NCI-H1417 (cell line): ENCODE measurements at places on chromosomes 2 and 18.
A peak's percentile ranks its signal among the peaks of the same experiment; 100 is the strongest.

DNA sequence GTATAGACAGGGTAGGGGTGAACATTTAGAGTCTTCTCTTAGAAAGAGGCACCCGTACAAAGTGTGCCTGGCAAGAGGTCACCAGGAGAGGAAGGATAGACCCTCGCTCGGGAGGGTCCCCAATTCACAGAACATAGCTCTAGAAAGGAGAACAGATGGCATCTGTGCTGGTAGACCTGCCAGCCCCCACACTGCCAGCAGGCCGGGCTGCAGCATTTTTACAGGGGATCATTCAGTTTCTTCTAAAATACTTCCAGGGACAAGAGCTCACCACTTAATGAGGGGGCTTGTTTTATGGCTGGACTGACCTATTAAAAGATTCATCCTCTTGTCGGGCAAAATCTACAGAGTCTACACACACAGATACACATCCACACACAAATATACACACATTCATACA, 149.9 kb downstream of the SEPTIN10 start:
- DNase-seq: no peak

- DNase-seq: no peak
Observed at GRCh38 chr18:33583901-33584300, 5.9 kb downstream of the ASXL3 start.

DNA sequence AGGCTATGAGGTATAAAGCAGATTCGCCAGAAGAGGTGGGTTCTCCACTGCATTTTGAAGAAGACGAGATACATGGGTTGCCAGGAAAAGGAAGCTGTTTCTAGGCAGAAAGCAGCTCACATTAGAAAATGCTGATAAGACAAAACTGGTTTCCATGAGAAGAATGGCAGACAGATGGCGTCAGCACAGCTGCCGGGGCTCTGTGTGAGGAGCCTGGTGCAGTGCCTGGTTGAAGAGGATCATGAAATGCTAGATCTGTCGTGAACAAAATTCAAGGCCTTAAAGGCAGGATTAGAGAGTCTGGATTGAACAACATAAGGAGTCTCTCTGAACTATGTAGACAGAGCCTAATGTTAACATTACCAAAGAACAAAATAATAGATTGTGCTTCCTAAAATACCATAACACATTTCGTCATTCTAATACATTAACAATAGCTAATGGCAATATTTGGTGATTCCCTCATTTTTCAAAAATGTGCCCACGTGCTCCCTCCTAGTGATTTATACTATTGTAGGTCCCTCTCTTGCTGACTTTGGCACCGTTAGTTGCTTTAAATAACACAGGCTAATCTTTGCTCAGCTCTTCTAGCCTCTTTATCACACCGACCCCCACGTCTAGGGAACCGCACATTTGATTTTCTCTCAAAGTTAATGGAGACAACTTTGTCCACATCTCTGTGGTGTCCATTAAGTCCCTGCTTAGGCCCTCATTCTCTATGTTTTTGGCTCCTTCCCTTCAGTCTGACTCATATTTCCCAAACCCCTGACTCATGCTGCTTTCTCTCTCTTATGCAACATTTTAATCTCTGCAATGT, 38.2 kb downstream of the EFEMP1 start:
- no peak for DNase-seq

GRCh38 chr2:68031542-68032160, 31.2 kb downstream of the C1D start:
- DNase-seq: peak; percentile 82

- DNase-seq: no peak
Observed at GRCh38 chr18:72651033-72651432, 106.9 kb upstream of the CBLN2 start.

DNA sequence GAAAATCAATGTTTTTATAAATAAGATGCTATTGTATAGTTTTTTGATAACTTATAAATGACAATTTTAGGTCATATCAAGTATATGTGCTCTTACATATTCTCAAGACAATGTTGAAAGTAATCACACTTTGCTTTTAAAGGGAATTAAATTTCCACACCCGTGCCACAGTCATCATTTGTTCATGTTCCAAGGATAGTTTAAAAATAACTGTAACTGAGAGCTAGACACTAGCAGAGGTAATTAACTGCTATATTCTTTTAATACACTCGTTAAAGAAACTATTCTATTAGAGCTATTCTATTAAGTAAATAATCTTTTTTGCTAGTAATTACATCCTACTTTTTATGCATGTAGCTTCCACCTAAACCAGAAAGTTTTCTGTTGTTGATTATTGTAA, 18.0 kb downstream of the GEN1 start:
- DNase-seq: no peak

- DNase-seq: no peak
Observed at GRCh38 chr18:41922176-41922575, 32.9 kb upstream of the PIK3C3 start.

DNA sequence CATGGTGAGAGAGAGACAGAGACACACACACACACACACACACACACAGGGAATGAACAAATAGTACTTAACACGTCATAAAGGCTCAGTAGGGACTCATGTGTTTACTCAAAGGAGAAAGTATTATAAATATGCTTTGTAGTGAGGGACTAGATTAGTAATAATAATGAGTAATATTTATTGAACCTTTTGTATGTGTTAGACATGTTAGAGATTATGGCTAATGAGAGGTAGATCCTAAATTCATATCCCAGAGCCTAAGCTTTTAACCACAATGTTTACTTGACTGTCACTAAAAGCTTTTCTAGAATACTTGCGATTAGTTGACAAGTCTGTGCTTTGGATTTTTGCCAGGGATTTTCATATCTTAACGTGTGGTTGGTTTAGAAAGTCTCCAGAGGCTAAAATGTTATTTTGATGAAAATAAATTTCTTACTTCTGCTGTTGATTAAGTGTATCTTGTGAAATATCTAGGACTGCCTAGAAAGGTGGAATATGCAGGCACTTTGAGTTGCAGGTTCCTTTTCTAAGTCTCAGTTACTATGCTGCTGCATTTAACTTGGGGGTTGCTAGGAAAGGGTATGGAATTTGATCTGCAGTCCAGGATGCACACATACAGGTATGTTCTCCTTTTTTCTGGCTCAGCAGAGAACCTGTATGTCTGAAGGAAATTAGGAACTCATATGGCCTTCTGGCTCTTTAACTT, 64.5 kb downstream of the UBR3 start:
- peak; percentile 59 for DNase-seq

DNA sequence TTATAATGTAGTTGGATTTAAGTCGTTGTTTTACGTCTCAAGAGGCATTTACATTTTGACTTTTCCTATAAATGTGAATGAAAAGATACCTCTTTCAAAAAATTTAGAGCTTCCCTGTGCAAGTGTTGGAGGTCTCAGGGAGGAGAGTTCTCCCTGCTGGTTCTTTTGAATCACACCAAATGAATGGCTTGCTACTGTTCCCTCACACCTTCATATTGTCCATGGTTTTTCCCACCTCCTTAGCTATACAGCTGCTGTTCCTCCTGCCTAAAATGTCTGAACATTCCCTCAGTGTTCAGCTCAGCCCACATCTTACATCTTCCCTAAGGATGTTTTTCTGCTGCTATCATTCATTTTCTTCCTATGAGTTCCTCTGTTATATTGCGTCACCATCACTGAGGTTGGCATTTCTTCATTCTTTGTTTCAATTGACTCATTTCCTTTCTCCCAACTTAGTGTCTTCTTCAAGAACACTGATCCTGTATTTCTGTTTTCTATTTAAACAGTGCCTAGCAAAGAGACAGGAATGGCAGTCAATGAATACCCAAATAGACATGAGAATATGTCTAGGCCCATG, 46.0 kb downstream of the COX7A2L start:
- DNase-seq: no peak

DNA sequence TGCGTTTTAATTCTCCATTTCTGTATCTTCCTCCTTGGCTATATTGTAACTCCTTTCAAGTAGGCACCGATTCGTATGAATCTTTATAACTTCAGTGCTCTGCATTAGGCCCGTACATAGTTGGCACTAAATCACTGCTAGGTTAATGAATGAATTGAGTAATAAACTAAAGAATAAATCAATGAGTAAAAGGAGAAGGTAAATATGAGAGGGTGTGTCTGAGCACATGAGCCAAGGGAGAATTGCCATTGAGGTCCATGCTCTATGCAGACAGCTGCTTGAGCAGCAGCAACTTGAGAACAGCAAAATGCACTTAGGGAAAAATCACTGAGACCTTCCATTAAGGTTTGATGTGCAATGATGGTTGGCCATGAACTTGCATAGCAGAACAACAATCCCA, 11.2 kb upstream of the TRPM8 start:
- no peak for DNase-seq

- DNase-seq: no peak
Observed at GRCh38 chr18:5510135-5510846, 33.5 kb downstream of the EPB41L3 start.

- peak; percentile 46 for DNase-seq
Observed at GRCh38 chr2:172461591-172462372, 34.4 kb downstream of the ITGA6 start.

DNA sequence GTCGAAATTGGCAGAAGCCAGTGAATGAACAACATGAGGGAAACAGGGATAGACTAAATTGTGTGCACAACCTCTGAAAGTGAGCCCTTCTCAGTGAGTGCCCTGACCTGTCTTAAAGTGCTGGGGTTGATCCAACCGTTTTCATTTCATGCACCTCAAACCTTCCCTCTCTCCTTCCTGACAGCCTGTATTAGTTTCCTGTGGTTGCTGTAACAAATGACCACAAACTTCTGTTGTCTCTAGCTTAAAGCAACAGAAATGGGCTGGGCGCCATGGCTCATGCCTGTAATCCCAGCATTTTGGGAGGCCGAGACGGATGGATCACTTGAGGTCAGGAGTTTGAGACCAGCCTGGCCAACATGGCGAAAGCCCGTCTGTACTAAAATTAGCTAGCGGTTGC, 48.8 kb upstream of the PPP1CB start:
- no peak for DNase-seq

DNA sequence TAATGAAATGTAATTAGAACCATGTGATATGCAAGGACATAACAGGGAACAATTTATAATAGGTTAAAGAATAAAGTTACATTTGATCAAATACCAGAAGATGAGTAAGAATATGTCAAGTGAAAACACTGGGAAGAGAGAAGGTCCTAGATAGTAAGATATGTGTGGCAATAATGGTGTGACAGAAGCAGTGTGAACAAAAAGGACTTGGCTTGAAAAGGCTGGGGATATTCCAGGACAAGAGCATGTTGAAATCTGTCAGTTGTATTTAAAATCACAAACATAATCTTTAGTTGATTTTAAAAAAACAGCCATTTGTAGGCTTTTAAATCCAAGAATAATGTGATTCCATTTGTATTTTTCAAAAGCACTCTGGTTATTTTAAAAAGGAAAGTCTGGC, 1399.9 kb upstream of the SLC39A10 start:
- no peak for DNase-seq

- no peak for DNase-seq
Observed at GRCh38 chr2:33052361-33052735, 105.6 kb downstream of the LTBP1 start.
